ENCODE measurements at places on chromosomes 1 and 21.

- no peak for DNase-seq
Measured at GRCh38 chr1:87926921-87927320, 598.2 kb downstream of the LMO4 start.

DNA sequence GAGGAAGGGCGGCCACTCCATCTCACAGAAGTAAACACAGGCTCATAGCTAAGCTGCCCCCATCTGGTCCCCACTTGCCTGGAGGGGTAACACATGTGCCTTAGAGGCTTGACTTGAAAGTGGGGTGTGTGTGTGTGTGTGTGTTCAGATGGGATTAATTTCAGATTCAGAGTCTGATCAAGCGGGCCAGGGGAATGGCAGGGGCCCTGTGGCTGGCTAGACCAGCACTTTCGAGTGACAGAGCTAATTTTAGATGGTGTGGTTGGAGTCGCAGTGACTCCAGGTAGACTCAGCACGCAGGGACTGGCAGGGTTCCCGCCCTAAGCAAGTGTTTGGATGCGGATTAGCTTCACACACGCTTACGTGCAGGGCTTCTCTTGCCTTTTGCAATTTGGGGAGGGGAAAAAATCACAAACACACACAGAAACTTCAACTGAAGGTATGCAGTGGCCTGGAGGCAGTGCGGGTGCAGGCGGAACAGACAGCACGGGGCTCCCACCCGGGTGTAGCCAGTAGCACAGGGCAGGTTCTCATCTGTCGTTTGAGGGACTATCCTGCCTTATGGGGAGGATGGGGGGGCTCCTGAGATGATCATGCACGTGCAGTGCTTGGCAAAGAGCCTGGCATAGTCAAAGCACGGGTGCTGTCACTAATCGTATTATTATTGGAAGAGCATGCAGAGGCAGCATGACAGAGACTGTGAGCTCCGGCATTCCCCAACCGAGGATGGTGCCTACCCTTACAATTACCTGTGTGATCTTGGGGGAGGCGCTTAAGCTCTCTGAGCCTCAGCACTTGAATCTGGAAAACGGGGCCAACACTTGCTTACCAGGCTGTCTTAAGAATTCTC, 1.3 kb downstream of the EDN2 start:
- peak; percentile 66 for DNase-seq

GRCh38 chr21:45299864-45300785, 12.4 kb upstream of the POFUT2 start:
- peak; percentile 57 for DNase-seq

GRCh38 chr21:44983421-44984206, 43.8 kb downstream of the SLX9 start:
- no peak for DNase-seq

DNA sequence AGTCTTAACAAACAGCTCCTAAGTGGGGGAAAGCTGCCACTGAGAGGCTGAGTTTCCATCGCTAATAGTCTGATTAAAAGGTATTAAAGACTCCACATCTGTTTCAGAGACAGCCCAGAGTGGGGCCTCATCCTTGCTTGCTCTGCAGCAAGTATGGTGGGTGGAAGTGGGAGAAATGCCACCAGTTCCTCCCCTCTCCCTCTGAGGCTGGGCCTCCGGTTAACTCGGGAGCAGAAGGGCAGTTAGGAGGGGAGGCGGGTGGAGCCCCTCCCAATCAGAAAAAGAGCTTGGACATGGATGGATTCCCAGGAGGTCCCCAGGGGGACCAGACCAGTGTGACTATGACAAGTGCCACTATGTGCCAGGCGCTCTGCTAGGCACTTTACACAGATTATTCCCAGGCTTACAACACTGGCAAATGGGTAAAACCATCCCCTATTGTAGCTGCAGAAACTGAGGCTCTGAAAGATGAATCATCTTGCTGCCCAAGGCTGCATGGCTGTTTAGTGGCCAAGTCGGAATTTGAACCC, 11.4 kb upstream of the ASCL5 start:
- DNase-seq: peak; percentile 16

- DNase-seq: no peak
Measured at GRCh38 chr1:61293197-61293596, 210.8 kb downstream of the NFIA start.

DNA sequence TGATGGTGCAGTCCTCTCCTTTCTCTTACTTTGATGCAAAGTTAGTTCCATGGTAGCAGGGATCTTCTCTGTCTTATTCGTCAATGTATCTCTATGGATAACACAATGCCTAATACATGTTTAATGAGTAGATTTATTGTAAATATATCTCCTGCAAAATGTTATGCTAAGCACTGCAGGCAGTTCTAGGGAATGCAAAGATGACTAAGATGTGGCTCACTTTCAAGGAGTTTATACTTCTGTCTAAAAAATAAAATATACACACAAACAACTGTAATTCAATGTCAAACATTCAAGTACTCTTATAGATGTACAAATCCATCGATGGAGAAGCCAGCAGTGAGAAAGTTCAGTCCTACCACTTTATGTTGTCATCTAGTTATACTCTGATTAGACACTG, 194.3 kb downstream of the KCTD3 start:
- no peak for DNase-seq

DNA sequence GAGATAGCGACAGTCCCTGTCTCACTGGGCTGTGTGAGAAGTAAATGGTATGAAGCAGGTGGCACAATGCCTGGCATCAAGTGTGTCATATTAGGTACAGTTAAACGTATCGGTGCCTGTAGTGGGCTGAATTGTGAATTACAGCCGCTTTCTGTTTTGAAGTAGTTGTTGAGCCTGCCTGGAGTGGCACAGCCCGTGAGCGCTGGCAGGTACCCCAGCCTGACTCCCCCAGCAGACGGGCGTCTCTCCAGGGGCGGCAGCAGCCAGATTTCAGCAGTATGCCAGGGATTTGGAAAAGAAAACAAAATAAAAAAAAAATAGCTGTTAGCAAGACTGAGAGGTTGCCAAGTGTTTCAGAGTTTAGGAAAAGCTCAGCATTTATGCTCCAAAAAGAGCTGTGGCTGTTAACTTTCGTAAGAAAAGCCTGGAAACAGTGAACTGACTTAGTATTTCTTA, 26.6 kb upstream of the GPR153 start:
- DNase-seq: no peak
